Umbilical cord (tissue), 2 donors: ENCODE measurements at places on chromosomes 12 and 14. TPM values are rescaled to one million over a fixed set of nuclear protein-coding genes. Genes with fewer than 3 reads are reported as not detected.

Gene FOXM1
- total RNA-seq: 7.5 TPM

Gene RIN3
- total RNA-seq: 15.2 TPM

Gene ZDHHC22
- total RNA-seq: 0.24 TPM

Gene HOTAIR
- total RNA-seq: 12.5 TPM

Gene KRT3
- total RNA-seq: not detected

Gene TDG
- total RNA-seq: 36.4 TPM

Gene PRIMA1
- 0.48 TPM for total RNA-seq

Gene SERPINA6
- total RNA-seq: 2.4 TPM

Gene CFAP54
- total RNA-seq: 17.1 TPM

Gene LRRC9
- total RNA-seq: not detected

Gene CYP46A1
- 9.4 TPM for total RNA-seq

Gene C12orf50
- 9.1 TPM for total RNA-seq

Gene POTEG
- 1.2 TPM for total RNA-seq

Gene E2F7
- total RNA-seq: 1.7 TPM

Gene SLC38A4
- total RNA-seq: 22.1 TPM

Gene AKAP6
- 76.3 TPM for total RNA-seq

Gene IKZF4
- 4.3 TPM for total RNA-seq

Gene FBXL14
- 9.6 TPM for total RNA-seq

Gene PWP1
- 59.2 TPM for total RNA-seq

Gene RD3L
- total RNA-seq: not detected

Gene BCL2L14
- 9.4 TPM for total RNA-seq

Gene ASIC1
- total RNA-seq: 1.7 TPM

Gene NRL
- 0.24 TPM for total RNA-seq

Gene ASB2
- 35.4 TPM for total RNA-seq

Gene FOXG1
- total RNA-seq: 0.24 TPM

Gene AVPR1A
- 1.9 TPM for total RNA-seq

Gene NKX2-8
- total RNA-seq: not detected

Gene NEMP1
- total RNA-seq: 7.5 TPM

Gene IL22
- 16.4 TPM for total RNA-seq

Gene VRTN
- total RNA-seq: 1.2 TPM

Gene TPH2
- total RNA-seq: 3.9 TPM

Gene NAV3
- 4.3 TPM for total RNA-seq

Gene TMEM116
- total RNA-seq: 31.8 TPM

Gene TAS2R10
- total RNA-seq: 2.6 TPM

Gene ABCB9
- total RNA-seq: 6.5 TPM

Gene XRCC3
- 5.1 TPM for total RNA-seq

Gene SERPINA1
- total RNA-seq: 15.6 TPM

Gene RFX4
- total RNA-seq: 2.2 TPM

Gene NEUROD4
- total RNA-seq: 3.4 TPM

Gene POTEM
- total RNA-seq: not detected
